NCI-H748 treated with DMSO at 0.1 percent for 48 hours (cell line): ENCODE measurements at places on chromosomes 1 and 21.
A peak's percentile ranks its signal among the peaks of the same experiment; 100 is the strongest.

GRCh38 chr1:13808729-13809131, 108.7 kb downstream of the PRDM2 start:
- DNase-seq: no peak

DNA sequence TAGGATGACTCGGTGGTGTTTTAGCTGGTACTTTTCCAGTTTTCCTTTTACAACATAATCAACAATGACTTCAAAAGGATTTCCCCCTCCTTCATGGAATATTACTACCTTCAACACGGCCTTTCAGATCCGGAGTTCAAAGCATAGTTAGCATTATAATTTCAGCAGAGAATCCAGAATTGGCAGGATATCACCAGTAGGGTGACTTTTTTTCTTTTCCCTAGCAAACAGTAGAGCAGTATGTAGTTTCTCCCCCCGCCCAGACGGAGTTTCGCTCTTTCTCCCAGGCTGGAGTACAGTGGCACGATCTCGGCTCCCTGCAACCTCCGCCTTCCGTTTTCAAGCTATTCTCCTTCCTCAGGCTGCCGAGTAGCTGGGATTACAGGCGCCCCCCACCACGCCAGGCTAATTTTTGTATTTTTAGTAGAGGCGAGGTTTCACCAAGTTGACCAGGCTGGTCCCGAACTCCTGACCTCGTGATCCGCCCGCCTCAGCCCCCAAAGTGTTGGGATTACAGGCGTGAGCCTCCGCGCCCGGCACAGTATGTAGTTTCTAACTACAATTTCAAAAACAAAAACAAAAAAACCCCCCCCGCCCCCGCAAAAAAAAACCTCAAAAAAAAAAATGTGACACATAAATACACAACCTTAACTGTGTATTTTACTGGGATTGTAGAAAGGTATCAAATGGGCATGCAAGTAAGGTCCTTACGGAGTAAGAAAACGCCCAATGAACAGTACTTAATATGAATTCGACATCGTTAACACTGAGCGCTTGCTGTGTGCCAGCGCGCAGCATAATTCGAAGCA, 1.5 kb upstream of the COX20 start:
- peak; percentile 83 for DNase-seq

DNA sequence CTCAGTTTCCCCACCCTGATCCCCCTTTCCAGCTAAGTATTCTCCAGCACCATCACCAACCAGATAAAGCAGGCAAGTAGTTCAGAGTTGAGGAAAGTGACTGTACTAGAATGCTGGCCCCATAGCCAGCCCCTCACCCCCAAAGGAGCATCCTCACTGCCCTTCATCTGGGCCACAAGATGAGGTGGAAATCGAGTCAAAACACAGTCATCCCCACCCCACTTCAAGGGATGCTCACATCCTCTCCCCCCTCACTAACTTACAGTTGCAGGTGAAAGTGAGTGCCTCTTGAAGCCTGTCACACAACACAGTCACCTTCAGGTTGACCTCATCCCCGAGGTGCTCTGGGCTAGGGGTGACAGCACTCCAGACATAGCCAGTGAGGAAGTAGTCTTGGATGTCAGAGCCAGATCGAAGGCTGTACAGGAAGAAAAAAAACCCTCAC, 30.4 kb downstream of the PIK3C2B start:
- no peak for DNase-seq

DNA sequence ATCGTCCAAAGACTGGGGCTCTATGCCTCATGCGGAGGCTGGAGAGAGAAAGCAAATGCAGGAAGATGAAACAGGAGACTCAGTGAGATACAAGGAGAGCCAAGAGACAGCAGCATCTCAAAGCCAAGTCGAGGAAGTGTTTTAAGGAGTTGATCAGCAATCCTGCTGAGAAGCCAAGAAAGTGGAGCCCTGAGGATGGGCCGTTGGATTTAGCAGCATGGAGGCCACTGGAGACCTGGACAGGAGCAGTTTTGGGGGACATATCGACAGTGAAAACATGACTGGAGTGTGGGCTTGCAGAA, 107.4 kb upstream of the ZBTB40 start:
- DNase-seq: no peak

DNA sequence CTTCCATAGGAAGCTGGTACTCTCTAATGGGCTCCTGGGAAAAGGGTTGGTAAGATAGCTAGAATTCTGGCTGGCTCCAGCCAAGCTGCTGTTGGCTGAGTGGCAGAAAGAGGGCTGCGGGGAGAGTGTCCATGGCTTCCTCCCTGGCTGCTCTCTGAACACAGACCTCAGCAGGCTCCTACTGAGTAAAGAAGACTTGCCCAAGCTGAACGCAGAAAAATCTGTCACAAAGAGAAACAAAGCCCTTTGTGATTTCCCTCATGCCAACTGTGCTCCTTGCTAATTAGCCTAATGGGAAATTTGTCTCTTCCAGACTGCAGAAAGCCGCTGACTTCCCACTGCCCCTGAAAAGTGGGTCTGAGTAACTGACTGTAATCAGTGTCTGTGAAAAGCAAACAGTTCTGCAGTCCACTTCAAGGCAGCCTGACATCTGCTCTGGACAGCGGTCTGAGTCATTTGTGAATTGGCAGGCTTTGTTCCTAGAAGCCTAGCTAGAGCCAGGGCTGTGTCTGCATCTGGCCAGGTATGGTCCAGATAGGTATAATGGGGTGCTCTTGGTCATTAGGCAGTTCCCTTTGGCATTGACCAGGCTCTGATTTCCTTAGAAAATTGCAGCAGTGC, 282.8 kb downstream of the ZNF648 start:
- peak; percentile 17 for DNase-seq

DNA sequence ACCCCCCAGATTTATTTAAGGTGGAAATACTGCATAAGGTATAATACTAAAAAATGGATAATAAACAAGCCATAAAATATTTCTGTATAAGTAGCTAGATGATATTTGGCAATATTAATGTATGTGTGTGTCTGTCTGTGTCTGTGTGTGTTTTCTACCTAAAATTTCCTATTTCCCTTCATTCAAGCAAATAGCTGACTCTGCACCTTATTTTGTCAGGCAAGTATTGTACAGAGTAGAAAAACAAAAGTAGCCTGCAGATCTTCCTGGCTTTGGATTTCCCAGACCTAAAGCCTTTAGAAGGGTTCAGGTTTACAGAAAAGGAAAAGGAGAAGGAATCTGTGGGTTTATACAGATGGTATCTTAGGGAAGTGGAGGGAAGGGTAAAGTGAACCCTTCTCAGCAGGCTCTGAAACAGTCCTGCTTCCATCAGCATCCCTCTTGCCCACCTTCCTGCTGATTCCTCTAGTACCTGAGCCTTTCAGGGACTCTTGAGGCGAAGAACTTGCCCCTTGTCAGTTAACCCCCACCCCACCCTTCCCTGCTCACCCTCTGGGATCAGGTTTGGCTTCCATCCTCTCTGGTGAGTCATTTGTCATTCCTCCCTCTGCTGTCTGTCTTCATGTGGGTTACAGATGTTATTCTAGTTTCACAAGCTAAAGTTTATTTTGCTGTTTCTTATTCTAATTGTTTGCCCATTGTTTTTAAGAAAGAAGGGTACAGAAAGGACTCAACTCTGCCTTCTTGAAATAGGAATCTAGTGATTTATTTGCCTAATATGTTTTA, 21.7 kb upstream of the RGS16 start:
- DNase-seq: no peak

GRCh38 chr1:204560590-204561150, 44.5 kb downstream of the MDM4 start:
- DNase-seq: no peak

DNA sequence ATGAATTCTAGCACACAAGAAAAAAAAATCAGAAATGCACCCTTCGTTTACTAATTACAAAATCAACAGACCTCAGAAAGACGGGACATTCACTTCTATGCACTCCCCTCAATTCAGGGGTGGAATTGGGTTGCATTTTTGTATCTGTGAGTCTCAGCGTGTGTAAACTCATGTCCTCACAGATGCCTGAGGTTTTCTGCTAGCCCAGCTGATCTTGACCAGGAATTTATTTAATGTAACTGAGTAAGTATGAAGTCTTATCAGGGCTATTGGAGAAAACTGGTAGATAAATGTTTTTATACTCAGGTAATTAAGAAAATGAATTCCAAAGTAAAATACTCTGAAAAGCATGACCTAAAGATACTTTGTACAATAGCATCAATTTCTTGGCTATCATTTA, 167.7 kb downstream of the RUNX1 start:
- DNase-seq: no peak

- DNase-seq: peak; percentile 94
Measured at GRCh38 chr1:145978854-145979745, 14.6 kb downstream of the POLR3GL start.

- DNase-seq: no peak
Measured at GRCh38 chr1:245686446-245687030, 531.8 kb downstream of the KIF26B start.

GRCh38 chr1:101316256-101316655, 79.4 kb downstream of the S1PR1 start:
- DNase-seq: peak; percentile 97

- no peak for DNase-seq
Measured at GRCh38 chr1:154626456-154627256, 18.7 kb upstream of the ADAR start.

DNA sequence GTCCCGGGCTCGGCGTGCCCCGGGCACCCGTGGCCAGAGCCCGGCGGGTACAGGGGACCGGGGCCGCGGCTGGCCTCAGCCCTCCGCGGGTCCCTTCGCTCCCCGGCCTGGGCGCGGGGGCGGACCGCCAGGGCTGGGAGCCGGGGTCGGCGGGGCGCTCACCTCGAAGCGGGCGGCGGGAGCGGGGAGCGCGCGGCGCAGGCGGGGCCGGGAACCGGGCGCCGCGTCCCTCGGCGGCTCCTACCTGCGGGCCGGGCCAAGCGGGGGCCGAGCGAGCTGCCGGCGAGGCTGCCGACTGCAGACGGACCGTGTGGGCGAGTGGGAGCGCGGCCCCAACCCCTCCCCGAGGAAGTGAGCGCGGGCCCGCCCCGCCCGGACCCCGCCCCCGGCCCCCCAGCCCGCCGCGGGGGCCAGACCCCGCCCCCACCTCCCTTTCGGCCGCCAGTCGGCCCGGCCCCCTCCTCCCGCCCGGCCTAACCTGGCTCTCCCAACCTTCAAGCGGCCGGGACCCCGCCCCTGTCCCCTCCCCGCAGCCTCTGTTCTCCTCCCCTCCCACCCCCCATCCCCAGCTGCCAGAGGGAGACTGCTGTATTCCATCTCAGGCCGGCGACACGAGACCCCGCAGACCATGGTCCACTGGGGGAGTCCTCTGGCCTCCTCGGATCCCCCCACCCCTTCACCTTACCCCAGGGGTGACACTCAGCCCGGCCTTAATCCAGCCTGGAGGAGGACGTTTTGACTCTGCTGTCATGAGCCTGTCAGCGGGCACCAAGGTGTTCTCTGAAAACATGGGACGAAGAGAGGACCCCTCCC, at the start of gene FHL3:
TSS of gene FHL3 (minus strand) at position 320 of the 813 bp plus-strand sequence. CDS start 6,102 bp downstream, outside the sequence.
- DNase-seq: no peak

DNA sequence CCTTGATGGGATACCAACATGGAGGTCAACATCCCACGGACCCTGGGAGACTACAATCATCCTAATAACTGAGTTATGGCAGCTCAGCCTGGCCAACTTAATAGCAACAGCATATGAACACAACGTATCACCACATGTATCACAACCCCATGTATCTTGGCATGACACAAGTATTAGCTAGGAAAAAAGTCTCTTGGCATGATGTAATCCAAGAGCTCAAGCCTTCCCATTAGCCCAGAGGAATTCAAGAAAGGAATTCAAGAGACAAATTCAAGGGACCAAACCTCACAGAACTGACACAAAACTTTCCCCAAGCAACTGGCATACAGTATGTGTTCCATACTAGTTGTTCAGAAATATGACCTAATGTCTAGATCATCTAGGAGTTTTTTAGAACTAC, 100.9 kb upstream of the HMGB4 start:
- DNase-seq: no peak

DNA sequence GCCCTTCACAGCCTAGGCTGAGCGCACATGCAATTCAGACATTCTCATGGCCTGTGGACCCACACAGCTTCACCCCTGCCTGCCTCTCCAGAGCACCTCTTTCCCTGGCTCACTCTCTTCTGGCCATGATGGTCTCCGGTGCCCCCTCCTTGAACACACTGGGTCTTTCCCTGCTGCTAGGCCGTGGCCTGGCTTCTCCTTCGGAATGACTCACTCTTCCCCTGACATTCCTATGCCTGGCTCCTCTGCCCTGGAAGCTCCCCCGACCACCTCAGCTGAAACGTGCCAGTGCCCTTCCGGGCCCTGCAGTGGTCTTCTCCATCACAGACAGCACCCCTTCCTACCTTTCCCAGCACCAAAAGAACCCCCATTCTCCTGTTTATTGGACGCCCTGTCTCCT, 28.3 kb downstream of the EPHA8 start:
- no peak for DNase-seq

DNA sequence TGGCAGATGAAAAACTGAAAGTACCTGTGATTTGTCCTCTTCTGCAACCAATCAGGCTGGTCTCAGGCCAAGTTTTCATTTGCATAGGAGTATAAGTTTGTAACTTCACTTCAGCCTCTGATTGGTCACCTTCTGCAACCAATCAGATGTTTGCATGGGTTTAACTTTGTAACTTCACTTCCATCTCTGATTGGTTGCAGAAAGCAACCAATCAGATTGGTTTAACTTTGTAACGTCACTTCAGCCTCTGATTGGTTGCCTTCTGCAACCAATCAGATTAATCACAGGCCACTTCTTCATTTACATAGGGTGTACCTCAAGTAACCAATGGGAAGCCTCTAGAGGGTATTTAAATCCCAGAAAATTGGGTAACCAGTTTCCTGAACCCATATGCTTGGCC, 18.9 kb upstream of the TUT4 start:
- no peak for DNase-seq

DNA sequence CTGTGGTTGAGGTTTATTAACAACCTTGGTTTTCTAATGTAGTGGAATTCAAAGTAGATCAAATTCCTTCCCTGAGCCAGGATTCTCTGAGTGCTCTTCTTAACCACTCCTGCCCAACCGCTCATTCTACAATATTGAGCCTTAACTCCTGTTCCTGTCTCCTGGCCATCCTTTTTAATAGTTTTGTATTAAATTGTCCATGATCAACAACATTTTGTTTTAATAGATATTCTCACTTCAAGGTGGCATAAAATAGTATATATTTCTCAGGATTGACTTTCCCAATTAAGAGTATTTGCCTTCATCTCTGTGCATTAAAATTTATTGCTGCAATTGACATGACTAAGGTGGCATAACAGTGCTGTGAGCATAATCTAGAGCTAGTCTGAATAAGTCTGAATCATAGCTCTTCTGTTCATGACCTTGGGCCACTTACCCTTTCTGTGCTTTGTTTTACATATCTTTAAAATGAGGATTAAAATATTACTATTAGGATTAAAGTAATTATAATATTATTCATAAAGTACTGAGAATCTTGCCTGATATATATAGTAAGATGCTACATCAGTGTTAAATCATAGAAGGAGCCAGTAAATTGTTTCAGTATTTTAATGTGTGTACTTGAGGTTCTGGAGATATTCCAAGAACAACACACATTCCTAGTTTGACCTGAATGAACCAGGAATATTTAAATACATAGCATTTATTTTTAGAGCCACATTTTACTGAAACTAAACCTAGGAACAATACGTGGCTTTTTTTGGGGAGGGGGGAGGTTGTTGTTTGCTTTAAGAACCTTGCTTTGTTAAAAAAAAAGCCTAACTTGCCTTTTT, 76.4 kb downstream of the ADGRL2 start:
- no peak for DNase-seq
